ENCODE measurements at places on chromosomes 5 and 9.

- DNase-seq: peak; percentile 91
Observed at GRCh38 chr5:68460147-68460798, 244.7 kb downstream of the PIK3R1 start.

GRCh38 chr9:29348999-29349398, 1775.7 kb upstream of the C9orf72 start:
- DNase-seq: no peak

DNA sequence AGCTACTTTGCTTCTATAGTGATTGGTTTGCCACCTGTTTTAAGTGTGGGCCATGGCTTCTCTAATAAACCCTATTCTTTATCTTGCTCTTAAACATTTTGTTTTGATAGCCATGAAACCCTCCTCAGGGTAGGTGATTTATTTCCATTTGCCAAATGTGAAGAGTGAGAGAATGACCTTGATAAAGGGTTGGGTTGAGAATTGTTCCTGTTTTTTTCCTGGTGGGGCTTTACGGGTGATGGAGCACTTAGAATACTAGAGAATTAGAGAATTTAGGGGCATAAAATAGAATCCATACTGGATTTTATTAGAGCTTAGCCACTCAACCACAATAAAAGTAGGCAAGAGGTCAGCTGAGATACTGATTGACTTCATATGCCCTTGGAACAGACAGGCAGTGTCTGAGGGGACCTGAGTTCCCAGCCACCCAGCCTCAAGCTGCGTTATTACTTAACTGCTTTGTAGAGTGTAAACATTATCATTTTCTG, 68.9 kb downstream of the COMMD10 start:
- no peak for DNase-seq

GRCh38 chr9:120692901-120693699, 21.2 kb downstream of the MEGF9 start:
- peak; percentile 77 for DNase-seq

DNA sequence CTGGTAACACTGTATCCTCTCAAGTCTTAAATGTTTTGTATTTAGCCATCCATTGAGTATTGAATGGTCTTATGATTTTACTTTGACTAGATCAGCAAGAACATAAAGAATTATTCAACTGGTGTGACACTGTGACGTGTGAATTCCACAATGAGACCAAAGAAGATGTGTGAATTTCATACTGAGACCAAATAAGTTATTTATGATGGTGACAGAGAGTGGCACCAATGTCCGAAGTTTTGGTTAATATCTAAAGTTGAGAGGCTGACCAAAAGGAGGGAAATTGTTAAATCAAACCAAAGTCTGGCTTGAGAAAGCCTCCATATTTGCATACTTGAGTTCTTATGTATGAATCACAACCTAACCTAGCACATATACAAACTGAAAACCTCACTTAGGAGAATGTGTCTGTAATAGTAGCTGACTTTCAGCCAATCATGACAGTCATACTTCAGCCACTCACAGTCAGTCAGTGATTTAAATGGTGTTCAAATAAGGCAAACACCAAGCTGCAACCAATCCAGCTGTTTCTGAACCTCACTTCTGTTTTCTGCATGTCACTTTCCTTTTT, 31.5 kb upstream of the FAM170A start:
- no peak for DNase-seq

- no peak for DNase-seq
Observed at GRCh38 chr5:14753947-14754346, 89.4 kb downstream of the OTULIN start.

DNA sequence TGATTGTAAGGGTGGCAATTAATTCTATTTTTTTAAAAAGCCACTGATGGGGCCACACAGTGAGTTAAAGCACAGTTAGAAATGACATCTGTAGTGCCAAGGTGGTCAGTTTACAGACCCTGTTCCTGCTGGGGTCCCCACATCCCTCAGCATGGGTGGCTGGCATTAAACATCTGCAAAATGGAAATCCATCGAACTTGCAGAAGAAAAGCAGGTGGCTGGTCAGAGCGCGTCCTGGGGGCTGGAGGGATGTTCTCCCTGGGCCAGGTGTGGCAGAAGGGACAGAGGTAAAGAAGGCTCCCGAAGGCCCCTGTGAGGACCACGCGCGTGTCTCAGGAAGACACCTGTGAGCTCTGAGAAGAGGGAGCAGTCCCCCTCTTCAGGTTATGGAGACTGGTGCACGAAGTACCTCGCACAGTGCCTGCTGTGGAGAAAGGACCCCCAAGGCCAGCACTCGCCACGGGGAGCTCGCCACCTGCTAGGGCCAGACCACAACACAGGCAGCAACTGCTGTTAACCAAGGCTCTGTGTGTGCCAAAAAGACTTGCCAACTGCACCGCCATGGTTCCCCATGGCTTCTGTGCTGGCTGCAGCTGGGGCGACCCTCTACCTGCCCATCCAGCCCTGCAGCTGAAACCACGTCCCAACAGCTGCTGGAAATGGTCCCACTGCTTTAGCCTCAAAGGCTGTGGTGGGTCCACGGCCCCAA, 65.2 kb downstream of the RASGEF1C start:
- no peak for DNase-seq

GRCh38 chr9:131094622-131095021, 1.7 kb upstream of the AIF1L start:
- no peak for DNase-seq

- DNase-seq: no peak
Observed at GRCh38 chr5:125336401-125336800, 590.0 kb upstream of the ZNF608 start.

GRCh38 chr9:21576331-21577189, 94.4 kb upstream of the IFNE start:
- peak; percentile 7 for DNase-seq

DNA sequence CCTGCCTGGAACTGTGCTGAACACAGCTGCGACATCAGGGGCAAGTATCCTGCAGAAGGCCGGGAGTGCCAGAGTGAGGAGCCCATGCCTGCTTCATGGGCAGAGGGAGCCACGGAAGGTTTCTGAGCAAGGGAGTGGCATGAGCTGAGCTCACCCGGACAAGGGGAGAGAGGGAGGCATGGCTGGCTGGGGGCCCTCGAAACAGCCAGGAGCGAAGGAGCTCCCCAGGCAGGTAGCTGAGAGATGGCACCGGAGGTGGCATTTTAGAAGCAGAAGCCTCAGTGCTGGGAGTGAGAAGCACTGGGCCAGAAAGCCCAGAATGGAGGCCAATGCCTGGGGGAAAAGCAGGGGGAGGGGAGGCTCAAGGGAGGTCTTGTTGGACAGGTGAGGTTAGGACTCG, 56.9 kb upstream of the SARDH start:
- DNase-seq: no peak

- no peak for DNase-seq
Observed at GRCh38 chr5:74948031-74948546, 81.9 kb upstream of the FAM169A start.

DNA sequence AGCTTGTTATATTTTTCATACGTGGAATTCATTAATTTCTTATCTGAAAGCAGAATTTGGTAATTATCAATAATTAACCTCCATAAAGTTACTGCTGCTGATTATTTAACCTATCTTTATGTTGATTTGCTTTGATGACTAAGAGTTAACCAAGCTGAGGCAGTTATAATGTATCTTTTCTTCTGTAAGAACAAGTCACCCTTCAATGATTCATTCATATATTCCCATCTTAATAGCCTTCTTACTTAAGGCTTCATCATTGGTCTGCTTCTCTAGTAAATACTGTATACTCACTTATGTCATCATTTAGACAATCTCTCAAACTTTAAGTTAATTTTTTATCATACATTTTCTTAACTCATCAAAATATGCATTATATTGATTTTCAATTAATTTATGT, 592.2 kb downstream of the ANXA1 start:
- no peak for DNase-seq

GRCh38 chr5:148311484-148311883, 739 bp upstream of the SPINK7 start:
- DNase-seq: no peak

GRCh38 chr5:161078793-161079192, 226.8 kb upstream of the ATP10B start:
- no peak for DNase-seq

GRCh38 chr5:82160948-82161347, 117.2 kb downstream of the RPS23 start:
- no peak for DNase-seq

GRCh38 chr5:132275367-132276220, 18.1 kb downstream of the PDLIM4 start:
- no peak for DNase-seq

- peak; percentile 17 for DNase-seq
Observed at GRCh38 chr5:1536871-1537602, 13.3 kb upstream of the LPCAT1 start.

DNA sequence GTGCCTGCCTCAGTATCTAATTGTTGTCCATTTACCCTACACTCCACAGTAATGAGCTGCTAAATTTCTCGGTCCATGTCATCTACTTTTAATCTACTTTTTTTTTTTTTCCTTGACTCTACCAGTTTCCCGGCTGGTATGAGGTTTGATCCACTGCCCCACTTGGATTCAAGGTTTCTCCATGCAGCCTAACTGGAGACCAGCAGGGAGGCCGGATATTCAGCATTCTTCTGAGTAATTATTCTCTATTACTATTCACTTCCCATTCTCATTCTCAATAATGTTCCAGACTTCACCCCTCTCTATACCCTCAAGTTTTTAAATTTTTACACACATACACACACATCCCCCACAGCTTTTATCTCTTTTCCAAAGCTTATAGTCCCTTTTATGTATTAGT, 51.0 kb upstream of the SUSD1 start:
- no peak for DNase-seq

GRCh38 chr5:96745844-96746531, 61.8 kb downstream of the ERAP1 start:
- peak; percentile 54 for DNase-seq

GRCh38 chr5:32390819-32391591, 53.5 kb downstream of the ZFR start:
- DNase-seq: peak; percentile 22

DNA sequence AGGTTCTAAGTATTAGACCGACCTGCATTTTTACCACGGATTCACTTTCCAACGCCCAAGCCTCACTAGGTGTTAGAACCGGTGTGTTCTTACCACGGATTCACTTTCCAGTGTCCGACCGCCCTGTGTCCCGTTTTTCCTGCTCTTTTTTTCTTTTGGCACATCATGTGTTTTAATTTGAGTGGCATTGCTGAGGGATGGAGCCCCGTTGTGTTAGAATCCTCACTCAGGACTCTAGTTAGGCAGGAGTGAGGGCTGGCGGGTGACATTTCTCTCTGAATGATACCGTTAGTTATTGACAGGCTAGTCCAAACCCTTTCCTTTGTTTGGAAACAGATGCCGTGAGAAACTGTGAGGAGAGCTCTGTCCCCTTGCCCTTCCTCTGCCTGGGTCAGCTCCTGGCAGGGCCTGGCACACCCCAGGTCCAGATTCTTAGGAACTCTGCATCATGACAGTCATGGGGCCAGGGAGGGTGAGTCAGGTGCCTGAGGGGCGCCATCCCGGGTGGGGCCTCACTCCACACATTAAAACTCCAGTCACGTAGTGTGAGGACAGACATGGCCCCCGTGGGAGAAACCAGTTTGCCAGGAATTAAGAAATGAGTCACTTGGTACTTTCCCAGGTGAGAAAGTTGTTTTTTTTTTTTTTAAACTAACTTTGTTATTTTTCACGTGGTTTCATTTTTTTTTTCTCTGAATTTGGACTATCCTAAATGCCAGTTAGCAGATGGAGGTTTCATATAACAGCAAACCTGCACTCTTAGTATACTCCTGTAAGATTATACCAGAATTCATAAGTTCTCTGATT, 15.8 kb downstream of the EXOC3 start:
- DNase-seq: no peak

- no peak for DNase-seq
Observed at GRCh38 chr5:137598399-137598798, 99.3 kb upstream of the SPOCK1 start.

DNA sequence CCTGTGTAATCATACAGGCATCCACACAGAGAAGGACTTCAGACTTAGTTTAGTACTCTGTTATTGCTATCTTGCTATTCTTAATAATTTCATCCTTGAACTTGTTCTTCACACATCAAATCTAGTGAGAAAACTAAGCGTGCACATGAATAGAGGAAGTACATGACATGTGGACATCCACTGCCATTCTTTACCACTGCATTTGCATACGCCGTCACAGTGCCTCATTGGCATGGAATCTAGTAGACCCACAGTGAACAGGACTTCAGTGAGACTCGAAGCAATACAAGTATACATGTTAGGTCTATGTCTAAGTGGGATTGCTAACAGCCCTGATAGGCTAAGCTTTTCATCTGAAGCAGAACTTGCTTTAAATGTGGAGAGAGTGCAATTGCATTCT, 592.1 kb downstream of the TLE4 start:
- peak; percentile 6 for DNase-seq

GRCh38 chr5:43730832-43731342, 127.9 kb downstream of the NNT start:
- DNase-seq: no peak

- no peak for DNase-seq
Observed at GRCh38 chr5:177276886-177277285, 26.6 kb downstream of the RAB24 start.

- peak; percentile 83 for DNase-seq
Observed at GRCh38 chr5:134371834-134372340, 518 bp downstream of the UBE2B start.

DNA sequence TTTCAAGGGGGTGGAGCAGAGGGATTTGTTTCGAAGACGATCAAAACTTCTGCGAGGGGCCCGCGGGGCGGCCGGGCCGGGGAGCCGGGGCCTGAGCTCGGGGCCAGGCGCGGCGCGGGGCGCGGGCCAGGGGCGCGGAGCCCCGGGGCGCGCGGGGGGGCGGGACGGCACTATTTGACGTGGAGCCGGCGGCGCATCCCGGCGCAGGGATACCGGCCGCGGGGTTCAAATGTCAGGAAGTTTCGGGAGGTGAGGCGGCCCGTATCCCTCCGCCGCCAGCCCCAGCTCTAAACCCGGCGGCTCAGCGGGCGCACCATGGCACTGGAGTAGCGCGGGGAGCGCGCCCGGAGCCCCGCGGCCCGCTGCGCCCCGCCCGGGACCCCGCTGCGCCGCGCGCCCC, at the start of gene LMX1B:
Gene LMX1B, plus strand, starts transcription at position 278 of the 400 bp plus-strand sequence. CDS start 522 bp downstream, outside the sequence.
- DNase-seq: no peak

GRCh38 chr9:136225748-136226679, 19.6 kb downstream of the QSOX2 start:
- DNase-seq: peak; percentile 82

DNA sequence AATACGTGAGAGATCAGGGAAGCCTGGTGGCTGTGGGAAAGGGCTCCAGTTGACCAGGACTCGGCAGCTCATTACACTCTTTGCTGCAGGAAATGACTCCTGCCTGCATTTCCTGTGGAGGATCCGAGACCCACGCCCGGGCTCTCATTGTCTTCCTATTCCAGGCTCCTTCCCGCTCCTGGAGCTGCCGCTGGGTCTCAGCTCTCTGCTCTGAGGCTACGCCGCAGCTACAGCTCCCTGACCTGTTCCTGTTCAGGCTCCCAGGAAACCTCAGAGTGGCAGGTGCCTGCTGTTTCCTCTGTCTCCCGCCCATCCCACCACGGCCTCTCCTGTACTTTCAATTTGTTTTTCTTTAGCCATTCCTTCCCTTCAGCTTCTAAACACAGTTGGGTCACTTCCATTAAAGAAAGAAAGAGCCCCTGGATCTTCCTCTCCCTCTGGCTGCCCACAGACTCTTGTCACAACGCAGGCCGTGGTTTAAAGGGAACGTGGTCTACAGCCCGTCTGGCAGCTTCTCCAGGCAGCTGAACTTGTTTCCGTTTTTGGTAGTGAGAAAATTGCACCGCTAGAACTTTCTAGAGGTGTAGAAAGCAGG, 71.5 kb downstream of the IL6ST start:
- peak; percentile 57 for DNase-seq

- DNase-seq: no peak
Observed at GRCh38 chr5:113806250-113806649, 292.8 kb downstream of the YTHDC2 start.

GRCh38 chr5:574906-575305, 37.2 kb upstream of the CEP72 start:
- no peak for DNase-seq

Measured in hematopoietic multipotent progenitor cell treated with erythropoietin and hydrocortisone succinate and interleukin-3 and kit ligand, for 4 days (in vitro differentiated cells).